ENCODE measurements at places on chromosomes 11 and 22. TPM values are rescaled to one million over a fixed set of nuclear protein-coding genes. Genes with fewer than 3 reads are reported as not detected.

- no peak for DNase-seq
Measured at GRCh38 chr11:110710628-110711381, 1.4 kb downstream of the ARHGAP20 start.

DNA sequence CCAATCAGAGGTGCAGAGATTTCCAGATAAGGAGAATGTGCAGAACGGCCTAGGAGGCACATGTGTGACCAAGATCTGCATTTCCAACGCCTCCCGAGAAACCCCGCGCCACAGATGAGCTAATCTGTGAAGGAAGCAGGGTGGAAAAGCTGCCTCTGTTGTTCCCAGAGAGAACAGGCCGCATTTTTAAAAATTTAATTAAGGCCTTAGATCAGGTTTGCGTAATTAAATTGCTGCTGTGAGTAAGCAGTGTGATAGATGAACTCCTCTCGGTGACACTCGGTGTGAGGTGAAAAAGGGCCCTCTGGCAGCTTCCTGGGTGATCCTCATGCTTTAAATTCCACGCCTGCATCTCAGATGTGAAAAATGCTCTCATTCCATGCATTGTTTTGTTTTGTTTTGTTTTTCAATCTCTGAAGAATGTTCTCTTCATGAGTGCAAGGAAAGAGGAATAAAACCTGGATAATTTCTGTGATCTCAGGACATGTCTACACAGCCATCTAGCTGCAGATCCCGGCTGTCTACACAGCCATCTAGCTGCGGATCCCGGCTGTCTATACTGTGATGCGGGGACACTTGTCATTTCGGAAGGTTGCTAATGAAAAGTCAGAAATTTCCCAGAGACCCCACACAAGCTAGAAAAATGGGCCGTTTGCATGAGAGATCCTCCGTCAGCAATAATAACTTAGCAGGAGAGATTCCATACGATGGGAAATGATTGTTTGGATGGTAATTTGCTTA lies 1398.9 kb downstream of the BRD1 start:
- DNase-seq: no peak

GRCh38 chr11:17687946-17688670 lies 31.3 kb upstream of the MYOD1 start:
- DNase-seq: no peak

DNA sequence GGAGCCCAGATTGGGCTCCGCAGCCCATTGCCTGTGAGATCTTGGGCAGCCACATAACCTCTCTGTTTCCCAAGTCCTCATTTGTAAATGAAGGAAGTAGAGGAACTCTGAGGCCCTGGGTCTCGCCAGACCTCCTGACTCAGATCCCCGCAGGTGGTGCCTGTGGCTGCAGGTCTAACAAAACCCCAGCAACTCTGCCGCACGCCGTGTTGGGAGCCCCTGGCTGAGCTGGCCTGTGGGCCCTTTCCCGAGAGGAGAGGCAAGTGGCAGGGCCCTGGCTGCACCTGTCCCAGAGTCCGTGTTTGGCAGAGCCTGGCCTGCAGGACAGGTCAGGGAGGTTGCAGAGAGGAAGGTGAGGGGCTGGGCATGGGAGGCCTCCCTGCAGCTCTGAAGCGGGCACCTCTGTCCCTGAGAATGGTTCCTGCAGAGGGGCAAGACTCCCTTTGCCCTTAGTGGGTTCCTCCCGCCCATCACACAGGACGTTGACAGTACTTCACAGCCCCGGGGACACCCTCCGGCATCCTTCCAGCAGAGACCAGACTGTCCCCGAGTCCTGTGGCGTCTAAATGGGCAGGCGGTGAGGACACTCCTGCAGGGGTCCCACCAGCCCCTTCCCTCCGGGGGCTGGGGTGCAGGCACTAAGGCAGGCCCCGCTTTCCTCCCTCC lies 67.7 kb downstream of the ARHGAP8 start:
- no peak for DNase-seq

DNA sequence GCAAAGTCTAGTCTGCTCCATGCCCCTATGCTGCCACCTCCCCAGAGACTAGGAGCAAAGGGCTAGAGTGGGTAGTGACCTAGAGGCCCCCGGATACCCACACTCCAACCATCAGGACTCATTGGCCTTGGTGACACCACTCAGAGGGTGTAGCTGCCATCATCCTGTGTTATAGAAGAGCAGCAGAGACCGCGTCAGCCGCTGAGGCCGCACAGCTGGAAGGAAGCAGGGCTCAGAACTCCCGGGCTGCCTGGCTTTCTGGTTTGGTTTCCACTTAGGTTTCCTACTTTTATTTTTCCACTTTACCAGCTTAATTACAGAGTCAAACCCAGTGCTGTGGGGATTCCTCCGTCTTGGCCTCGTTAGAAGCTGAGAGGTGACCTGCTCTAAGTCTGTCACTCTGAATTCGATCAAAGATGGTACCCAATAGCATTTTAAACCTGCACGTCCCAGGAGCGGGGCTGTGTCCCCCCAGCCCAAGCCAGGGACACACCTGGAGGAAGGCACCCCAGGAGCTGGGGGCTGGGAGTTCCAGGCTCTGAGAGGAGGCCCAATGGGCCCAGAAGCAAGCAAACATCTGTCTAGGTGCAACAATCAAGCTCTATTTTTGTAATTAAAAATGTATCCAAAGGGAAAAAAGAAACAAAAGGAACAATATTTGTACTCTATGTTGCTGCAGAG lies 2.1 kb upstream of the CDKN1C start:
- DNase-seq: no peak

GRCh38 chr11:61967924-61968757 lies 707 bp upstream of the FTH1 start:
- DNase-seq: no peak

- no peak for DNase-seq
Measured at GRCh38 chr11:63567044-63567840, 4.1 kb upstream of the PLAAT2 start.

- DNase-seq: no peak
Measured at GRCh38 chr22:22576244-22576988, 17.4 kb upstream of the PRAME start.

GRCh38 chr11:8926236-8926635 lies 6.5 kb downstream of the C11orf16 start:
- no peak for DNase-seq

CALCB gene
- 0.07 TPM for total RNA-seq

MMP8 gene
- not detected for total RNA-seq

DNA sequence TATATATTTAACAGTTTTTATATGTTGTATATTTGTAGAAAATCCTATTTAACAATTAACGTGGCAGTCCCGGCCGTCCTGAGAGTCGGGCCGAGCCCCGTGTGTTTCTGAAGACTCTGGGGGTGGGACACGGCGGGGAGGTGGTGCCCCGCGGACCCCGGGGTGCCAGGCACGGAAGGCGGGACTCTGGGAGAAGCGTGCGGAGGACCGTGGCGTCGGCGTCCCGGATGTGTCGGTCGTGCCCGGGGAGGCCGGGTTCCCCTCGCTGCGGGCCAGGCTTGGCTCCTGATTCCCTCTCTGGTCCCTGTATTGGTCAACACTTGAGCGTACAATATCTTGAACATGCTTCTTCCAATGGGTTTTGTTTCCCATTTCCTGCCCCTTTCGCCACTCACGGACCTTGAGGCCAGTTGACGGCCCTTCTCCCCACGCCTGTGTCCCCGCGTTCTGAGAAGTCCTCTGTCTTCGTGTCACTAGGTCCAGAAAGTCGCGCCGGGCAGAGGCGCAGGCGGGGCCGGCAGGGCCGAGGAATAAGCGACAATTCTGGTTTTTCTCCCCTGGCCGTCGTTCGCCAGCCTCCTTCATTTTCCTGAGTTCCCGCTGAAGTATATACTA lies 1076.7 kb downstream of the BRD1 start:
- DNase-seq: no peak

ASPHD2 gene
- 7.5 TPM for total RNA-seq

All from pulmonary artery endothelial cell (primary cell).